ENCODE measurements at places on chromosomes 12 and 14.

- no peak for DNase-seq
Observed at GRCh38 chr12:116471544-116471943, 87.6 kb upstream of the MAP1LC3B2 start.

DNA sequence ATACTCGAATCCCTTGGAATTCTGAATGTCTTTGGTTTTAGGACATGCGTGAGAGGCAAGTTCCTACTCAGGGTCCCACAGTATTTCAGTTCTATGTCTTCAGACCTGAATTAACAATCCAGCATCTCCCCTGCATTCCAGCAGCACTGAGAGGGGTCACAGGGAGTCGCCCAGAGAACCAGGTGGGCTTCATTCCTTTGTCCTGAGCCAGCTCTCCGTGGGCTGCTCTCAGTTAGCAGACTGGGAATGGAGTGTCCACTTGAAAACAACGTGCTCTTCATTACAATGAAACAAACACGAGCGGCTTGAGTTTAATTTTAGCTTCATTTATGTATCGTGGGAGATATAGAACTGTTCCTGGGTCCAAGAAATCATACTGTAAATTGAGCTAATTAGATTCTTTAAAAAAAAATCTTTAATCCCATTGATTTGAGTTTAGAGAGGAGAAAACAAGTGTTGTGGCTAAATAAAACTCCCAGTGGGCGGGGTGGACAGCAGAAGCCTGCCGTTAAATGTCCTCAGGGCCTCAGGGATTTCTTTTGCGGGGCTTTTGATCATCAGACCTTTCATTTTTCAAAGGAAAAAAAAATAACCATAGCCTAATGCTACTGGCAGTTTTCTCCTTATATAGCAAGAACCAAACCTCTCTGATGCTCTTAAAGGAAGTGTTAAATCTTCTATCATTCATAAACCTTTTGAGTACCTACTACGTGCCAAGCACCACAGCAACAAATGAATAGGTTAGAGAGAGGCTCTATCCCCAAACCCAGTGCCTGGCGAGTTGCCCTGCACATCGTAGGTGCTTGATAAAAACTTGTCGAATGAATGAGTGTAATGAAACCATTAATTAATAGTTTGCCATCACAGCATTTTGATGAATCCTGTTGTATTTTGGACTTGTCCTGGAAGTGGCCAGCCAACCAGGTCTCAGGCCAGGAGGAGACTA, 140.4 kb downstream of the CHST11 start:
- no peak for DNase-seq

- no peak for DNase-seq
Observed at GRCh38 chr14:64417055-64417770, 29.1 kb downstream of the MTHFD1 start.

DNA sequence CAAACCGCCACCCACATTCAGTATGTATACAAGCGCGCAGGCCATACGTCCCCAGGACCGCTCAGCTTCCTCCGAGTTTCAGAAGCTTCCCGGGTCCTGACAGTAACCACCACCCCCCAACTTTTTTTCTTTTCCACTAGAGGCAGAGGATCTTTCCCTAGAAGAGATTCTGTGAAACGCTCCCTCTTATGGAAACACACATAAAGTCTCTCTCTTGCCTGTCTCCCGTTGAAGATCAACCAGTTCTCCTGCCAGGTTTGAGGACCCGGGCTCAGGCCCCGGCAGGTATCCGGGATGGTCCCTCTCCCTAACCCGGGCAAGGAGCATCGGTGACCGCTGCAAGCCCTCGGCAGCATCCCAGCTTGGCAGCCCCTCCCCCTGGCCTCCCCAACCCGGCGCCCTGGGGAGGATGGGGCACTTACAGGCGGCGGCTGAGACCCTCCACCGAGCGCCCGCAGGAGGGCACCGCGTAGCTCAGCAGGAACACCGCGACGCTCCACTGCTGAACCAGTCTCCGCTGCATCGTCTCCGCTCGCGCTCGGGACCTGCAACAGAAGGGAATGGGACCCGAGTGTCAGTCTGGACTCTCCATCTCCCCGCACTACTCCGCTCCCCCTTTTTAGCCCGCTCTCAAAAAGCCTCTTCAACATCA, 3.4 kb downstream of the PTHLH start:
- no peak for DNase-seq

DNA sequence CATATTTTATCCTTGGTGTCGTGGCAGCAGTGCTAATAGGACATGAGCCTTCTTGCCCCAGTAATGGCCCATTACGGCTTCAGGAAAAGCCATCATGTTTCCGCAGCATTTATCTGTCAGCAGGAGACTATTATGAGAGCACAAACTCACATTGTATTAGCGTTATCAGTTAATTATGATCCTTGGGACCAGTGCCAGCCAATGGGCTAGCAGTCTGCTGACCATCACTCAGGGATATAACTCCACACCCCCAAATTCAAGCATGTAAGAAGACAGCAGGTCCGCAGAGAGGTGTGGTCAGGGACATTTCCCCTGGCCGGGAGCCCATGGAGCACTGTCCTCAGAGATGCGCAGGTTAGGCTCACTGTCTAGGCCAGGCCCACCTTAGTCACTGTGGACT, 4.9 kb upstream of the ESRRB start:
- no peak for DNase-seq

- no peak for DNase-seq
Observed at GRCh38 chr14:23663127-23663526, 27.0 kb downstream of the DHRS2 start.

DNA sequence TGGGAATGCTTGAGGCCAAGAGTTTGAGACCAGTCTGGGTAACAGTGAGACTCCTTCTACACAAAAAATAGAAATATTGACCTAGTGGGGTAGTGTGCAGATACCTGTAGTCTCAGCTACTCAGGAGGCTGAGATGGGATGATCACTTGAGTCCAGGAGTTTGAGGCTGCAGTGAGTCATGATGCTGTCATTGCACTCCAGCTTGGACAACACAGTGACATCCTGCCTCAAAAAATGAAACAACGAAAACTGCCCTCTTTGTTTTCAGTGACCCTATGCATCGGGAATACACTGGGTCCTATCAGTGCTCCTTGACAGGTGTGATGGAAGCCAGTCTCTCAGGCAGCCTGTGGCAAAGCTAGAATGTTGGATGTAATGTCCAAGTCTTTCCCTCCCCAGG, 311.5 kb upstream of the OR4E1 start:
- no peak for DNase-seq

- DNase-seq, result no peak
Observed at GRCh38 chr12:129009833-129010622, 156.8 kb downstream of the GLT1D1 start.

- DNase-seq, result no peak
Observed at GRCh38 chr12:105819549-105819948, 319.2 kb downstream of the NUAK1 start.

- no peak for DNase-seq
Observed at GRCh38 chr12:93290391-93290790, 87.3 kb upstream of the NUDT4 start.
